Stimulated activated CD4-positive, alpha-beta T cell treated with anti-CD3 and anti-CD28 coated beads, Interleukin-2, amount 100 ng/mL, for 48 hours (primary cell): ENCODE measurements at places on chromosomes 16 and 17.

DNA sequence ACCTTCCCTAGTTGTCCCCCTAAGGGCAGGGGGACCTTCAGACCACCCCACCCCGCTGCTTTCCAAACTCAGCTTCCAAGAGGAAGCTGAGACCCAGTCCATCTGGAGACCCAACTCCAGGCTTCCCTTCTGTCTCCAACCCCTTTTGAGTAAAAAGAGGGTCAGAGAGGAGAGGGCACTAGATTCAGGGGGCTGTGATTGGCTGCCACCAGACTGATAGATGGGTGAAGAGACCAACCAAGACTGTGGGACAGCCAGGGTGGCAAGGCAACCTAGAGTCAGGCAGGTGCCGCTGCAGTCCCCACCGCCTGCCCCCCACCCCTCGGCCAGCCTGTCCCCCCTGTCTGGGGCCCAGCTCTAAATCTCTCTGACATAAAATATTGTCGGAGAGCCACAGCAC is 92.5 kb downstream of the SDK2 start:
- DNase-seq = peak; percentile 1

DNA sequence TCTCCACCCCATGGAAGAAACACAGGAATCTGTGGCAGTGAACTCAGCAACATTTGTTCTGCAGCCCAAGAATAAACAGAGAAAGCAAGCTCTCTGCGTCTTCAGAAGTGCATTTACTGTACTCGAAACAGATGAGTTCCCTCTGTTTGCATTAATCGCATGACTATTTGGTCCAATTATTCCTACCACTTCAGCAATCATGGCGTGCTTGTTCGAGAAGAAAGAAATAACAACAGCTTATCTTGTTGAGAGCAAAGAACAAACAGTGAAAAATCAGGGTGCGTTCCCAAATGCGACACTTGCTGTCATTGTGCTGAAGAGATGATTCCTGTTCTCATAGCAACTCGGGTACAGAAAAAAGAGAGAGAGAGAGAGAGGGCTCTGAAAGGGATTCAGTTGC is 445.3 kb upstream of the MAF start:
- no peak for DNase-seq

DNA sequence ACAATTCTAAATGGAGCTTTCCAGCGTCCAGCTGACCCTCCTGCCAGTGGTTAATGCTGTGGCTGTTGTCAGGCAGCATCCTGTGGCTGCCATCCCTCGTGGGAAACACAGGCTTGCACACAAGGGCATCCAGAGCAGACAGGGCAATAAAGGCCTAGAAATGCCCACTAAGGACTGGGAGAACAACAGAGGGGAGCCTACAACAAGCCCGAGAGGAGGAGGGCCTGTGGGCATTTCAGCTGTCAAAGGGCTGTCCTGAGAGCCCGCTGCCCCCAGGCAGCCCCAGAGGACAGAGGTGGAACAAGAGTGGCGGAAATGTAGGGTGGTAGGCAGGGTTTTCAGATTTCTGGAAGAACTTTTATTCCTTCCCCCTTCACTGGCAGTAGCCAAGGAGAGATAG is 81.1 kb downstream of the TNRC6C start:
- DNase-seq = no peak

- DNase-seq = no peak
These were observed 7.5 kb downstream of the ZNHIT3 start for GRCh38 chr17:36493956-36494355.

DNA sequence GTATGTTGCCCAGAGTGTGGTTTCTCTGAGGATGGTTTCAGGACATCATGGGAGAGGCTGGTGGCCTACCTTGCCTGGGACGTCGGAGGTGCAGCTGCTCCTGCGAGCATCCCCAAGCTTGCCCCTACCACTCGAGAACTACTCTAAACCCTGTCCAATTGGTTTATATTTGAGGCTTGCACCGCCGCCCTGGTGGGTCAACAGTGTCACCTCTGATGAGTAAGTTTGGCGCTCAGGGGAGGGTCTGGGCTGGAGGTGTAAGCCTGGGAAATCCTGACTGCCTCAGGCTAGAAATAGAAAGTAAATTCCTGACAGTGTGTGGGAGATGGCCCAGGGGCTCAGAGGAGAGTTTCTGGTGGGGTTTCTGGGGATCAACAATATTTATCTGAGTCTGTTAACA is 48.2 kb downstream of the CCDC42 start:
- DNase-seq = no peak

DNA sequence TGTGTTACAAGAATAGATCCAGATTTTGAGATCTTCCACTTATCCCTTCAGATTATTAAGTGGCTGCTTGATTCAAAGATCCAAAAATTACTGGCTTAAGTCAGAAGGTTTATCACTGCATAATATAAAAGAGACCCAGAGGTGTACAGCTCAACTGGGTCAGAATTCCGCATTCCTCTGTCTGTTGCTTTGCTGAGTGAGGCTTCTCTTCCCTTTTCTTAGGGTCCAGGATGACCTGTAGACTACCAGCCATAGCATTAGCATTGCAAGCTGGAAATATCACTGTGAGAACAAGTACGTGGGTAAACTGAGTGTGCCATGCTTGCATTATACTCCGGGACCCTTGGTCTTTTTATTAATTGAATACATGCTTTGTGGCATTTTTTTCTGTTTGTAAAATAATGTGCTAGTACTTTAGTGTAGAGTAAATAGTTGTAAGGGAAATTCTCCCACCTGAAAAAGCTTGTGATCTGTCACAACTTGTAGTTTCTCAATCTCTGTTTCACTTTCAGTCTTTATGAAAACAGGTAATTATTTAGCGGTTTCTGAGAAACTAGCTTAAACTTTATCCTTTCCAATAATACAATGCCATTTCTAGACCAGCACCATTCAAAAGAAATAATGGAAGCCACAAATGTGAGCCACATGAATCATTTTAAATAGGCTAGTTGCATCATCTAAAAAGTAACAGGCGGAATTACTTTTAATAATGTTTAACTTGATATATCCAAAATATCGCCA is 61.6 kb downstream of the TNRC6C start:
- no peak for DNase-seq

GRCh38 chr17:35086931-35087573 is 23.5 kb upstream of the RFFL start:
- no peak for DNase-seq

- no peak for DNase-seq
These were observed 809.5 kb upstream of the GOT2 start for GRCh38 chr16:59543641-59544040.

GRCh38 chr17:31411707-31412285 is 20.3 kb downstream of the RAB11FIP4 start:
- no peak for DNase-seq

GRCh38 chr17:76492989-76493501 is 8.2 kb downstream of the RHBDF2 start:
- peak; percentile 39 for DNase-seq

DNA sequence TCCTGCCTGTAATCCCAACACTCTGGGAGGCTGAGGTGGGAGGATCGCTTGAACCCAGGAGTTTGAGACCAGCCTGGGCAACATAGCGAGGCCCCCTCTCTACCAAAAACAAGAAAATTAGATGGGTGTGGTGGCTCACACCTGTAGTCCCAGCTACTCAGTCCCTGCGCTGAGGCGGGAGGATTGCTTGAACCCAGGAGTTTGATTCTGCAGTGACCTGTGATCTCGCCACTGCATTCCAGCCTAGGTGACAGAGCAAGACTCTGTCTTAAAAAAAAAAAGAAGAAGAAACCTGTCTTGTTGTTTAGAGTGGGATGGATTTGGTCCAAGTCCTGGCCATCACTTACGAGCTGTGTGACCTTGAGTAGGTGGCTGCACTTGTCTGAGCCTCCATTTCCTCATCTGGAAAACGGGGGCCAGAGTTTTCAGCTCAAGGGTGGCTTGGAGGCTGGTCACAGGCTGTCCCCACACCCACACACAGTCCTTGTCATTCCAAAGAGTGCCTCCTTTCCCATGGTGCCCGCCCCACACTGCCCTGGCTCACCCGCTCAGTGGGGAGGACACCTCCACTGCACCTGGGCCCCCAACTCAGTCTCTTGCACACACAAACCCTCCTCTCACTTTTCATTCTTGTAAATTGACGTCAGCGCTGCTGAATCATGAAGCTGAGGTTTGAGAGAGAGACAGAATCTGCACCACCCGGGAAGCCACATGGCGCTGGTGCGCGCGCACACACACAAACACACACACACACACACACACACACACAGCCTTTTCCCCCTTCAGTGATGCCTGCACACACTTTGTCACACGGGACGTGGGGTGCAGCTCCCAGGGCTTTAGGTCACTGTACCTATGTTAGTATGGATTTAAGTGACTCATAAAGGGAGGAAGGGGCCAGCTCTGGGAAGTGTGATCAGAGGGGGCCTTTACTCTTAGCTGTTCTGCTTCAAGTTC is 4.2 kb downstream of the SOCS1 start:
- DNase-seq = peak; percentile 76

- DNase-seq = no peak
These were observed 24.4 kb downstream of the YPEL2 start for GRCh38 chr17:59355702-59356325.

DNA sequence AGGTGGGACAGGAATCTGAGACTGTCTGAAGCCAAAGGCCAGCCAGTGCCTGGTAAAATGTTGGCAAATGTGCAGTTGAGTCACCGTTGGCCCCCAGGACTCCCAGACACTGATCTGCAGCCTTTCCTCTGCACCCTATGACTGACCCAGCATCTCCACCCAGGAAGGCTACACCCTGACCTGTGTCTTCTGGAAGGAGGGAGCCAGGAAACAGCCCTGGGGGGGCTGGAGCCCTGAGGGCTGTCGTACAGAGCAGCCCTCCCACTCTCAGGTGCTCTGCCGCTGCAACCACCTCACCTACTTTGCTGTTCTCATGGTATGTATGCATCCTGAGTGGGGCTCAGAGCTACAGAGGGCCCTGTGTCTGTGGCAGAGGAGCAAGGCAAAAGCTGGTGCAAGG is 24.0 kb downstream of the ADGRG5 start:
- DNase-seq = no peak

DNA sequence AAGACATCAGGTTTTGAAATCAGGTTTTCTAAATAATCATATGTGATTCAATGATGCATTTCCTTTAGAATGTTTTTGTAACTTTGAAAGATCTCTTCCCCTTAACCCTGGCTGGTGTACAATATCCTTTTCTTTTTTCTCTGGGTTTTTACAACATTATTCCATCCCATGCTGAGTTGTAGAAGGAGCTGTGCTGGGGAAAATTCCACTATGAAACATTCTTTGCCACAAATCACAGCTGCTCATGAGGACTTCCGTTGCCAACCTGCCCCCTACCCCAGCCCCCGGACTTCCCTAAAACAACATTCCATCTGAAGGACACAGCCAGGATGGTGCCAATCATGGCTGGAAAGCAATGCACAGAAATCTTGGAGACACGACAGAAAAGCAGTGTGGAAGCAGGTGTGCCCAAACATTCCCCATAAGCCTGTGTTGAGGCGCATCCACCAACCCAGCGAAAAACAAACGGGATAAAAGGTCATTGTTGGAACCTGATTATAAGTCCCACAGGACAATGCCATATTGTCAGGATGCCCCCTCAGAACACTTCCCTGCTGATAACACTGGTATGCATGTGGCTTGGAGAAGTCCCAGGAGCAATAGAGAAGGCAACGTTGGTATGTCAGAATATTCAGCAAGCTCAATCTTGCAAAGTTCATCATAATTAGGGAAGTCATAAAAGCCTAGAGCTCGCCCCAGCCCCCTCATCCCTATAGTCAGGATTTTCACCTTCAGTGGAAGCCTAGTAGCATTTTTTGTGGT is 475.0 kb downstream of the HS3ST3B1 start:
- DNase-seq = no peak

DNA sequence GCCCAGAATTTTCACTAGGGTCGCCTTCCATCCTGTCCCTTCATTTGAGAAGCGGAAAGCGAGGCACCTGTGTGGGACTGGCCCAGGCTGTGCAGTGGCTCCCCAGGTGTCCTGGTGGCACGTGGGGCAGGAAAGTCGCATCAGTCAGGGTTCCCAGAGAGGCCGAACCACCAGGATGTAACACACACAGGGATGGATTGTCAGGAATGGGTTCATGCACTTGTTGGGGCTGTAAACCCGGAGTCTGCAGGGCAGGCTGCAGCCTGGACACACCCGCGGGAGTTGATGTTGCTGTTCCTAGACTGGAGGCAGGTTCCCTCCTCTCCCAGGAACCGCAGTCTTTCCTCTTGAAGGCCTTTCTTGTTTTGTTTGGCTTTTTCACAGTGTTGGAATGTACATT is 30.7 kb upstream of the RPTOR start:
- DNase-seq = no peak

DNA sequence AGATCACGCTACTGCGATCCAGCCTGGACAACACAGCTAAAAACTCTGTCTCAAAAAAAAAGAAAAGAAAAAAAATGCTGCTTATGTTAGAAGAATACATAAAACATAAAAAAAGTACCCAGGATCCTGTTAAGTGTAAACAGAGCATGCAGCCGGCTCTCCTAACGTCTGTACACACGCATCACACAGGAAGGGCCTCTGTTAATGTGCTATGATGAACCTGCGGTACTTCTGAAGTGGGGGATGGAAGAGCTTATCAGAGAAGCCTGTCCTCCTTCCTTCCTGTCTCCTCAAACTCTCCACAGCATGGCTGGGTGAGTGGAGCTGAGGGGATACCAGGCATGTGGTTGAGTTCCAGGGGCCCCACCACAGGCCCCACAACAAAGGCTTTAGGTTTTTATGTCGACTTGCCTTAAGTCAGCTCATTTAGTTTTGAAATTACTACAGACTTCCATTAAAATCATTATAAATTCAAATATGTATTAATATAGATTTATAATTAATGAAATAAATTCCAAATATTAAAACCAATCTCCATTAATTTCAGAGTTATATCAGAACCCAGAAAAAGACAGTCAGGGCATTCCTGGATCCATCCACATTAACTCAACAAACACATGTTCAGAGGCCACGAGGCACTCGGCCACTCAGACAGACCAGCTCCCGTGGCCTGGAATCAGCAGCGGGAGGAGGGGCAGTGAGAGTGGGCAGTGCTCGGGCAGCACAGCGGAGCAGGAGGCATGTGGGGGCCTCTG is 11.7 kb downstream of the CCDC57 start:
- DNase-seq = peak; percentile 36

- no peak for DNase-seq
These were observed 8.1 kb downstream of the CYGB start for GRCh38 chr17:76529224-76530094.

DNA sequence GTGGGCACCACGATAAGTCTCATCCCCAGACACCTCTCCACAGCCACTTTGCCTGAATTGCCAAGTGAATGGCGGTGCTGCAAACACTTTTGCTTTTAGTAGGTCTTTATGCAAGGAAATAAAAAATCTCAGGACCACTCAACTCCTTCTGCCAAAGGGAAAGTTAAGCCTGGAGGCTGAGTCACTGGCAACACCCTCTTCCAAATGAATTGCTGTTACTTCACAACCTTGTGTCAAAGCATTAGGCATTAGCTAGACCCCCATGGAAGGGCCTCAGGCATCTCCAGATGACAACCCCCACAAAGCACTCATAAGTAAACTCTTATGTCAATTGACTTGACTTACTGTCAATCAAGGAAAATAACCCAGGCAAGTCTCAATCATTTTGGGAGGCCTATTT is 43.0 kb downstream of the RNF112 start:
- no peak for DNase-seq

- DNase-seq = peak; percentile 81
These were observed 2.6 kb upstream of the PITPNC1 start for GRCh38 chr17:67374329-67375053.

- no peak for DNase-seq
These were observed 193.6 kb downstream of the CPPED1 start for GRCh38 chr16:12609937-12610699.

GRCh38 chr17:17938388-17939107 is 33.7 kb downstream of the TOM1L2 start:
- no peak for DNase-seq

- DNase-seq = peak; percentile 73
These were observed 14.1 kb downstream of the C17orf67 start for GRCh38 chr17:56819431-56820145.
